ENCODE measurements at places on chromosomes 13 and 19.
A peak's percentile ranks its signal among the peaks of the same experiment; 100 is the strongest.

DNA sequence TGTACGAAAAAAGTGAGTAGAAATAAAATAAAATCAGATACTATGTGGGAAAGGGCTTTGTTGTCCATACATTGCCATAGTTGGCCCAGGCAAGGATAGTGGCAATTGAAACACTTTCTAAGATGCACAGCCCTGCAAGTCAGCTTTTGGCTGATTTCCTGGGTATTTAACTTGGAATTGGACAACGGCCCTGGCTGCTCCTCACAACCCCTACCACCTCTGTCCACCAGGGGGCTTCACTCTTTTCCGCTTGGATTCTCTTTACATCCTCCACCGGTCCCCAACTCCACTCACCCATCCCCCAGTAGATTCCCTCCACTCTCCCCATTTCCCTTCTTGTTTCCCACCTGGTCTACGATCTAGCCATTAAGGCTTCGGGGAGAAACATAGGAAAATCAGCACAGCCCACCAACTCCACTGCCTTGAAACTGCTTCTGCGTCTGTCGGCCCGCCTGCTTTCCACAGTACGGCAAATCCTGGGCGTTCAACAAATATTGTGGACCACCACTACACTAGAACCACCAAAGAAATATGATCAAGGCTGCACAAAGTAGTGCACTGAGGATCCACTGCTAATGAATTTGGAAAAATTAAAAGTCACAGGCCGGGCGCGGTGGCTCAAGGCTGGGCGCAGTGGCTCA, 48.6 kb upstream of the GTF3A start:
- DNase-seq: peak; percentile 76

DNA sequence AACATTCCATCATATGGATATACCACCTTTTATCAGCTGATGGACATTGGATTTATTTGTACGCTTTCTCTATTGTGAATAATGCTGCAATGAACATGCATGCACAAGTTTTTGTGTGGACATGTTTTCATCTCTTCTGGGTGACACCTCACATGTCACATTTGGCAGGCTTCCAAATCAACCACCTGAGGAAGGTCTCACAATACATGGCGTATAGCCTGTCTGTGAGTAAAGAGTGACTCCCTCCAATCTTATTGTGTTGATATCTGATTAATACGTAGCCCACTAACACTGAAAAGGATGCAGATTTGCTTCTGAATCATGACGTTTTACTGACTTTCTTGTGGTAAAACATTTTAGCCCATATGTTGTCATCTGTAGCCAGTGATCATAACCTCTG, 61.1 kb downstream of the SLC15A1 start:
- no peak for DNase-seq

GRCh38 chr19:17303940-17304267, 679 bp upstream of the ABHD8 start:
- DNase-seq: peak; percentile 40

GRCh38 chr13:100789968-100790367, 115.4 kb upstream of the TMTC4 start:
- peak; percentile 65 for DNase-seq

DNA sequence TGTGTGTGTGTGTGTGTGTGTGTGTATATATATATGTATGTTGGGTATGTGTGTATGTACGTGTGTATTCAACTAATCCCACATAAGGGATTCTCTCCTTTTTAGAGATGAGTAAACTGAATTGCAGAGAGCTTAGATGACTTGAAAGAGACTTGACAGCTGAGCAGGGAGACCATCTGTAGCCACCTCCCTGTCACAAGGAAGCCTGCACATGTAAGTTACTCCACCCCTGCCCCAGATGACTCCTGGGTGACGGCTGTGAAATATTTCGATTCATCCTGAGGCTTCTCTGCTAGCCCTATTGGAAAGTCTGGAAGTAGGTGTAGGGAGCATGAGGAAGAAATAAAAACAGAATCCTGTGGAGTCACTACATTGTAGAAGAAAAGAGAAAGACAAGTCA, 480.4 kb downstream of the FOXO1 start:
- DNase-seq: no peak

- DNase-seq: peak; percentile 96
Measured at GRCh38 chr13:110109910-110110309, 197.0 kb downstream of the COL4A1 start.

DNA sequence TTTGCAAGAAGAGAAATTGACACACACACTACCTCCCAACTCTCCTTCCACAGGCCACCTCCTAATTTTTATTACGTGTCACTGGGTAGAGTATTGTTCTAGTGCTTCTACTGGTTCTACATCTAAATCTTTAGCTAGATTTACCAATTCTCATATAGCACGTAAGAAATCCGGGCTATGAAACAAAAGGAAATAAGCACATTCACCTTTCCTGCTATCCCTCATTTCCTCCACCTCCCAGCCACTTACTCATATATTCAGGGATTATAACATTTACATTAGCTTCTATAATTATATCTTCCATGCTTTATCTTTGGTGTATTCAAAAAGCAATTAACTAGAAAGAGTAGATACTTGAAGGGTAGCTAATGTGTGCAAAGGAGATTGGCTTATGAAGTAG, 39.7 kb downstream of the USP12 start:
- no peak for DNase-seq

DNA sequence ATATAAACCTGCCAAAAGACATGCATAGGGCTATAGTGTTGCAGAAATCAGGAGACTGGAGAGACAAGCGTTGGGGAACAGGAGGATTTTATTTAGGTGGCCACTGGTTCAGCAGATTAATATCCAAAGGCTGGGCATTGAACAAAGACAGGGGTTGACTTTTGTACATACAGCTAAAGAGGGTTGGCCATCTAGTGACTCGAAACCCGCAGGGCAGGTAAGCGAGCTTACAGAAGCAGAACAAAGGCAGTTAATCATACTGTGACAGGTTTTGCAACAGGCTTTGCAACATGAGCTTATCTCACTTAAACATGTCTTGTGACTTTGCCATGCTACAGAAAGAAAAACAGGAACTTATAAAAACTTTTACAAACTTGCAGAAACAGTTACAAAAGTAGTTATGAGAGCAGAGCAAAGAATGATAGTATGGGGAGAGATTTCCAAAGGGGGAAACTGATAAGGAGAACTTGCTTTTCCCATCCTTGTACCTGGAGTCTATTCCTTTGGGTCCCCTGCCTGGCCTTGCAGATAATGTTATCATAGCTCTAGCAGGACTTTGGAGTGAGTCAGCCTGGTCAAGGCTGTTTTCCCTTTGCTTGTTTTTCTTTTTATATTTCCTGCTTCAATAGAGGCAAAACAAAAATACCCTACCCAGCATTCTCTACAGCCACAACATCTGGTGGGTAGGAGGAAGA, 234.2 kb downstream of the PCDH17 start:
- no peak for DNase-seq

- DNase-seq: no peak
Measured at GRCh38 chr19:55483706-55484592, 1.0 kb upstream of the NAT14 start.

DNA sequence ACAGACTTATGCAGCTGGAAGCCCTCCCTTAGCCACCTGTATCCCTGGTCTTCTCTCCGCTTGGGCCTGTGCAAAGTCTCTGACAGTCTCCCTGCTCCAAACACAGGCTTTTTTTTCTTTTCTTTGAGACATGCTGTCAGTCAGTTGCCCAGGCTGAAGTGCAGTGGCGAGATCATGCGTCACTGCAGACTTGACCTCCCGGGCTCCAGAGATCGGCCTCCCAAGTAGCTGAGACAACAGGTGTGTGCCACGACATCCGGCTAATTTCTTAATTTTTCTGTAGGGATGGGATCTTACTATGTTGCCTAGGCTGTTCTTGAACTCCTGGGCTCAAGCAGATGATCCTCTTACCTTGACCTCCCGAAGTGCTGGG, 1.6 kb downstream of the MZF1 start:
- DNase-seq: no peak

DNA sequence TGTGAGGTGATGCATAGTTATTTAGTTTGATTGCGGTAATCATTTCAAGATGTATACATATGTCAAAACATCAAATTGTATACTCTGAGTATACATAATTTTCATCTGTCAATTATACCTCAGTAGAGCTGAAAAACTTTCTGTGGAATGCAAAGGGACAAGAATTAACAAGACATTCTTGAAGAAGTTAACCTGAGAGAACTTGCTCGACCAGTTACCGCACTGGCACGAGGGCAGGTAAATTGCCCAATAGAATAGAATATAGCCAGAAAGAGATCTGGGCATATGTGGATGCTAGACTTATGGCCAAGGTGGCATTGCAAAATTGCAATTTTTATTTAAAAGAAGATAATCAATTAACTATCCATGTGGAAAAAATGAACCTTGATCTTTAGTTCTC, 42.3 kb upstream of the GJB6 start:
- no peak for DNase-seq

DNA sequence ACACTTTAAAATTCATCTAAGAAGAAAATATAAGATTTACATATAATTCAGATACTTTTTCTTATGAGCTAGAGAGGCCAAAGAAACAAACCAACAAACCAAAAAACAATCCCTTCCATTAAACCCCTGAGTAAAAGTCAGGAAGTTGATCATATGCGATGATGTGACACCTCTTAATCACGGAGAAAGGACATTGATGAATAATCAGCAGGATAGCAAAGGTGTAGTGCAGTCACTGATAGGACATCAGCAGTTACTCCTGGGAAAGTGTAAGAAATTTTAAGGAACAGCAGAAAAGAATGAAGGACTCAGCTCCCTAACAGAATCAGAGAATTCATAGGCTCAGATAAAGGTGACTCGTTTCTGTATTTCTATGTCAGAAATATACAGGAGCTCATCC, 202.4 kb upstream of the EDNRB start:
- DNase-seq: peak; percentile 38
